ENCODE measurements at places on chromosomes 12 and 14.

DNA sequence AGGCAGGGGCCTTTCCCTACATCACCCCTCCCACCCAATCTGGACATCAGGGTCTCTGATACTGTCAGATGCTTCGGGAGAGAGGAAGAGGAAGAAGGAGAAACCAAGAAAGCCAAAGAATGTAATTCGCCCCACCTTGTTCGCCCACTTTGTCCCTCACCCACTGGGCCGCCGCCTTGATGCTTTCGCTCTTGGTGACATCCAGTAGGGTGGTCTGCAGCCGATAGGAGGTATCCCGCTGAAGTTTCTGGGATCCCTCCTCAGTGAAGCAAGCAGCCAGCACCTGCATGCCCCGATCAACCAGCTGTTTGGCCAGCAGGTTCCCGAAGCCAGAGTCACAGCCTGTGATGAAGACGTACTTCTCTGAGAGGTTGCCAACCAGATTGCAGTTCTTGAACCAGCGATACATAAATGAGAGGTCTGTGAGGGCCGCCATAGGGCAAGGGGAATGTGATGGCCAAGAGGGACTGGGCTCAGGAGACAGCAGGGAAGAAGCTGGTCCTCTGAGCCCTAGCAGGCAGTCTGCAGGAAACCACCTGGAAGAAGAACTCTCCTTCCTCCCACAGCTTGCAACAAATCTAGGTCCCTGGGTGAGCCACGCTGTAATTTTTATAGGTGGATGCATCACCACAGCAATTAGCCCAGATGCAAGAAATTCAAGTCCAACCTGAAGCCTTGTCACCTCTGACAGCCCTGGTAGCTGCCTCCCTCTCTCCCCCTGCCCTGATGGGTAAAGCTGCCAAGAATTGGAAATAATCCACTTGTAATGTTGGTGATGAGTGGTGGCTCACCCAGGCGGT lies at the start of gene SDR9C7:
TSS of gene SDR9C7 (minus strand) at position 583 of the 800 bp plus-strand sequence. CDS start at position 436, 147 bp downstream.
- DNase-seq: no peak

- no peak for DNase-seq
Measured at GRCh38 chr14:79856381-79856780, 354.9 kb downstream of the DIO2 start.

DNA sequence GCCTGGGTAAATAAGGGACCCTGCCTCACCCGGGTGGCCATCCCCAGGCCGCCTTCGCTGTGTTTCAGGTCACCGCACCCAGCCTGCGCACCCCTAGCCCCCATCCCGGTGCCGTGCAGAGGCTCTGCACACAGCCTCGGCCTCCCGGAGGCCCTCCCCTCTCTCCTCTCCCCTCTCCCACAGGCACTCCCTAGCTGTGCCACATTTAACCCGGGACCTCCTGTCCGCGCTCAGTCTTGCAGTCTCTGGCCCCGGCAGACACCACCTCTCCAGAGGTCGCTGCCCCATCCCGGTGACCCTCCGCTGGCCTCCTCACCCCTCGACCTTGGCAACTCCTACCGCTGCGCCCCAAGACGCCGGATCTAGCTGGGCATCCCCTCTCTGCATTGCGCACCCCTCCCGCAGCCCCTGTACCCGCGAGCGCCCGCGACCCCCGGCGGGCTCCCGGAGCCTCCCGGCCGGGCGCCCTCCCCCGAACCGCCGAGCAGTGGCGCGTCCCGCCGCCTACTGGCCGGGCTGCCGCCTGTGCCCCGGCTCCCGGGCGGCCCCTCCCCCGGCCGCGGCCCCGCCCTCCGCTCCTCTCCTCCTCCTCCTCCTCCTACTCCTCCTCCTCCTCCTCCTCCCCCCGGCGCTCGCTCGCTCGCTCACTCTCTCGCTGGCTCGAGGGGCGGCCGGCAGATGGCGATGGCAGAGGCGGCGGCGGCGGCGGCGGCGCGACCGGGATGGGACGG lies 120.7 kb downstream of the AACS start:
- DNase-seq: peak; percentile 13

DNA sequence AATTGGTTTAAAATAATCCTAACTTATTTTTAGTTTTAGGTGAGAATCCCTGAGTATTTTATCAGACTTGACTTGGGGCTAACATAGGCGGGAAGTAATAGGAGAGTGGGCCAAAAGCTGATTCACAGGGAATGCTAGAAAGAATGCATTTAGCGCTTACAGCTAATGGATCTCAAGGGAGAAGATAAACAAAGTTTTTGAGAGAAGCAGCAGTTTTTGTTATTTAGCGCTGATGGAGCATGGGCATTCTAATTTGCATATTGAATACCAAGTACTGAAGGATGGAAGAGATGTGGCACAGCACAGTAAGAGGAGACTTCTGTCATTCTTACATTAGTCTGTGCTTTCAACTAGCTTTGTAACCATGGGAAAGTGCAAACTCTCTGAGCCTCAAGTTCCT lies 436.0 kb upstream of the FBXO33 start:
- DNase-seq: no peak

GRCh38 chr12:24701343-24701742 lies 247.6 kb downstream of the BCAT1 start:
- no peak for DNase-seq

DNA sequence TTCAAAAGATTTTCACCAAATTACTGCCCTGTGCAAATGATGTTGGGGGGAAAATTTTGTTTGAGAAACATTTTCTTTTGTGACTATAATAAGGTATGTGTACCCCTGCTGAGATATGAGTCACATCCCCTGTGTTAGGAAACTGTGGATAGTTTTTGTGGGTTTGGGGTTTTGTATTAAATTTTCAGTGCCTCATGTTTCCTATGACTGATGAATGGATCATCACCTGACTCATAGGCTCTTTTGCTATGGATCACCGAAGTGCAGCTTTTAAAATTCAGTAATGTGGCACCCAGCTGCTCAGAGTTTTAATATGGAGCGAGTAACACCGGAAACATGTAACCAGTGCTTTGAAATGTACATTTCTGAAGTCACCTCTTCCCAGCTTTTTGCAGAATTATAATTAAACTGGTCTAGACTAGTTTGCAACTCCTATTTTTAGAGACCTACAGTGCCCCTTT lies 167.4 kb upstream of the HMGA2 start:
- DNase-seq: no peak

GRCh38 chr14:75987201-75987970 lies 1.8 kb downstream of the IFT43 start:
- DNase-seq: no peak

DNA sequence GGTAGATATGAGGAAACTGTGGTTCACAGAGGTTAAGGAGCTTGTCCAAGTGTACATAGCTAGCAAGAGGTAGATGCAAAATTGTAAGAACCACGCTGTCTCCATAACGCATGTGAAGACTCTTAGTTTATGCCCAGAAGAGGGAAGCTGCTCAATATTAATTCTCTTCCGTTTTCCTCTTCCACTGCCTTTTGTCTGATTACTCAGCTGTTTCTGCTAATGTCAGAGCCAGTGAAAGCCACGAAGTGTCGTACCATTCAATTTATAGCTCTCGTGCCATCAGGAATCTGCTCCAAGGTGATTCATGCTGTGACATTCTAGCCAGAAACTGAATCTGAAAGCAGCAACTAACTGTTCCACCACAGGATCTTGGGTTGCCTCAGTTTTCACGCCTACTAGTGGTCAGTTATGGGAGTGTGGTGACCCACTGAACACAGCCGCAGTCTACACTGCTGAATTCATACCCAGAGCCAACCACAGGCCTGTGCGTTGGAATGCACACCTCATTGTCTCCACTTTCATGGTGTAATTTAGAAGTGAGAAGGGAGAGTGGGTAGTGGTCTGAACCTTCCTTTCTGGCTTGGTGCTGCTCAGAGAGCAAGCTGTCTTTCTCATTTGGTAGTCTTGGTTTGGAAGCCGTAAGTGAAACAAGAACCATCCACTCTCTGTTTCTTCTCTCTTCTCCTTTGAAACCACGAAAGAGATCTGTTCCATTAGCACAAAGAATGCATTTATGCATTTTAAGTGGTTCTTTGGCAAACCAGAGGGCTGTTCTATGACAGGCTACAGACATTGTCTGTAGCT lies 74.2 kb upstream of the NAP1L1 start:
- DNase-seq: no peak
